ENCODE measurements at places on chromosomes 4 and X. TPM values are rescaled to one million over a fixed set of nuclear protein-coding genes. Genes with fewer than 3 reads are reported as not detected.
A peak's percentile ranks its signal among the peaks of the same experiment; 100 is the strongest.

CRMP1 gene
- total RNA-seq, result not detected

DNA sequence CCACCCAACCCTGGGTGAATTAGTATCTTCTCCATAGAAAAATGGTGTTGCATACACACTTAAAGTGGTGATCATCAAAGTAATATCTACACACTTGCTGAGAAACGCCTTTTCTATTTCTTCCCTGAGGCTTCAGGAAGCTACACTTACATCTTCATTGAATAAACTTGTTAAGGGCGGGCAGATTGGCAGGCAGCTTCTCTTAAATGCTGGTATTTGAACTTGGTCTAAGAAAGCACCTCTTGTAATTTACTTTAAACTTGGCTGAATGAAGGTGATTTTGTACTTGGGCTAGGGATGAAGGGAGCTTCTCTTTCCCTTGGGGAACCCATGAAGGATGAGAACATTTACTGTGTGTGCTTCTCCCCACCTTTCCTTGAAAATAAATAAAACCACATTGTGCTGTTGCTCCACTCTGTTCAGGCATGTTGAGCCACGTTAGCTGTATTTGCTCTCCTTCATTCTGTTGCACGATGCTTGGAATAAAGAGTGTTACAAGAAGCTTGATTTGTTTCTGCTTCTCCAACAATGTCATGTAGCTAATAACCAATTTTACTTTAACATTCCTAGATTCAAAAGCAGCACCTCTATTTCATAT, 430.1 kb downstream of the ANKRD50 start:
- H3K27ac ChIP-seq, result peak overlapping the region; percentile 88
- peak overlapping the region; percentile 28 for H3K4me3 ChIP-seq
- no peaks in the 10 kb centered on the region for H3K36me3 ChIP-seq
- no peaks in the 10 kb centered on the region for H3K27me3 ChIP-seq

- H3K27ac ChIP-seq, result no peak overlapping the region
- peaks cover 6% of the 10 kb centered on the region for H3K4me1 ChIP-seq
- no peak overlapping the region for H3K4me3 ChIP-seq
- no peaks in the 10 kb centered on the region for H3K36me3 ChIP-seq
Measured at GRCh38 chrX:140343226-140343868, 161.5 kb downstream of the SOX3 start.

DNA sequence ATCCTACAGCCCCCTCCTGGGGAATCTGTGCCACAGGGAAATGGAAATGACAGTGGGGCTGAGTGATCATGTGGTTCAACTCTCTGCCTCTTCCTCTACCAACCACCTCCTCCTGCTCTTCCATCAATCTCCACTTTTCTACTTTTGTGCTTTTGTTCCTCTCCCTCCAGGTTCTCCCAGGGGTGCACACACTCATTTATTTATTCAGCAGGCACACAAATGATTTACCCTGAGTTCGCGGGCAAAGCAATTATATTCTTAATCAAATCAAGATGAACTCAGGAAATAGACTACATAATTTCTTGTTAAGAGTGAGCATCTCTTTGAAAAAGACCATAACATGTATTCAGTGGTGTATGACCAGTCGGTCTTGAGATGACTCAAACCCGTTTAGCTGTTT, 69.2 kb downstream of the VCX3A start:
- DNase-seq, result no peak
- H3K36me3 ChIP-seq, result no peaks in the 10 kb centered on the region
- H3K27me3 ChIP-seq, result no peaks in the 10 kb centered on the region
- no peak overlapping the region for H3K4me3 ChIP-seq
- no peak overlapping the region for H3K27ac ChIP-seq
- no peaks in the 10 kb centered on the region for H3K4me1 ChIP-seq

DNA sequence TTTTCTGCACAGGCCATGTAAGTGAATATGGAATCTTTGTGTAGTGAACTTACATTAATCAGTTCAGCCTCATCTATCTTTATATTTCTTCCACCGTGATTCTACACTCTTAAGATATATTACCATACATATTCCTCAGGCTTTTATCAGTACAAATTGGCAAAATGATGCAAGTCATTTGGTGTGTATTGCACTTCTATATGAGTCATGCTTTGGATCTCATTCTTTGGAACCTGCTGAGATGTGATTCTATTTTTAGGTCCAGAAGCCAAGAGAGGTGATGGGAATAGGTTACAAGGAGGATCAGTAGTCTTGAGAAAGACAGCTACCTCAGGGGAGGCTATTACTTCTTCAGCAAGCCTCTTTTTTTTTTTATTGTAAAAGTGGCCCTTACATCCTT, 204.4 kb downstream of the ZNF330 start:
- H3K36me3 ChIP-seq, result no peaks in the 10 kb centered on the region
- H3K4me1 ChIP-seq, result peaks cover 8% of the 10 kb centered on the region
- DNase-seq, result peak; percentile 85
- H3K27ac ChIP-seq, result peak overlapping the region; percentile 54
- H3K27me3 ChIP-seq, result no peaks in the 10 kb centered on the region
- H3K4me3 ChIP-seq, result no peak overlapping the region

DNA sequence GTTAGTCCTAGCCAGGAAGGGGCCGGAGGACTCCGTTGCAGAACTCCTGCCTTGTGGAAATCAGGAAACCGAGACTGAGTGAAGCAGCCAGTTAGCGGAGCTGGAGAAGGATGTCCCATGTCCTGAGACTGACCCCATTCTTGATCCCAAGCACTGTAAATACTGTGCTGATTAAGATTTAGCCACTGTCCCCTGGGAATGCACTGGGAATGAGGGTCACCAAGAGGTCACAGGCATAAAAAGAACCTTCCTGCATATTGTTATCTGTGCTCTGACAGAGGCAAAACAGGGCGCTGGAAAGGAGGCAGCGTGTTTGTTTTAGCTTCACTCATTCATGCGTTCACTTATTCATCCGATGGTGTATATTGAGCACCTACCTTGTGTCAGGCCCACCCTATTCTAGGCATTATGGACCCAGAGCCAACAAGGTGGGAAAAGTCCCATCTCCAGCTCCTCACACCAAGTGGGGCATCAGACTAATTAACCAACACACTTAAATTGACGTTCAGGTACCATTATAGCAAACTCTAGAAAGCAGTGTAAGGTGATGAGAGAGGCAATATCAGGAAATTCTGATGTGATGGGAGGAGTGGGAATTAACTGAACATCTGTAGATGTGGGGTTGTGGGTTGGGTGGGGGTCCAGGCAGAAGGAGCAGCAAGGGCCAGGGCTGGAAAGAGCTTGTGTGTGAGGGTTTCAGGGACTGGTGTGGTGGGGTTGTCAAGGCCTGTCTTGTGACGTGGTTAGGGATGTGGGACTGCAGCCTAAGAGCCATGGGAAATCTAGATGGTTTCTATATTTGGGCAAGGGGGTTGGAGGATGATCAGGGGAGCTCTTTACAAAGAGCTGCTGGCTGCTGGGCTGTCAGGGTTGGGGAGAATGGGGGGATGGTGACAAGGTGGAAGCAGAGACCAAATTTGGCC, 10.6 kb upstream of the SLC2A9 start:
- no peak overlapping the region for H3K27ac ChIP-seq
- H3K4me1 ChIP-seq, result peaks cover 27% of the 10 kb centered on the region
- no peaks in the 10 kb centered on the region for H3K36me3 ChIP-seq
- no peak for DNase-seq
- no peaks in the 10 kb centered on the region for H3K27me3 ChIP-seq
- H3K4me3 ChIP-seq, result no peak overlapping the region

DNA sequence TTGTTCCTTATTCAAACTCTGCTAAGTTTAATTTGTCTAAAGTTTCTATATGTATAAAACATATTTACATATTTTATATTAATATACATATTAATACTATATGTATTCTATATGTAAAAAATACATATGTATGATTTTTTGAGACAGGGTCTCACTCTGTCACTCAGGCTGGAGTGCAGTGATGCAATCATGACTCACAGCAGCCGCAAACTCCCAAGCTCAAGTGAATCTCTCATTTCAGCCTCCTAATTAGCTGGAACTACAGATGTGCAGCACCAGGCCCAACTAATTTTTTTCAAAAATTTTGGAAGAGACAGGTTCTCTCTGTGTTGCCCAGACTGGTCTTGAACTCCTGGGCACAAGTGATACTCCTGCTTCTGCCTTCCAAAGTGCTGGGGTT, 684.9 kb downstream of the TRAM1L1 start:
- peaks cover 11% of the 10 kb centered on the region for H3K4me1 ChIP-seq
- H3K4me3 ChIP-seq, result no peak overlapping the region
- peak; percentile 61 for DNase-seq
- no peaks in the 10 kb centered on the region for H3K36me3 ChIP-seq
- no peaks in the 10 kb centered on the region for H3K27me3 ChIP-seq

GRCh38 chr4:64539234-64539849, 130.1 kb upstream of the TECRL start:
- no peaks in the 10 kb centered on the region for H3K27me3 ChIP-seq
- no peaks in the 10 kb centered on the region for H3K36me3 ChIP-seq
- H3K27ac ChIP-seq, result no peak overlapping the region
- H3K4me3 ChIP-seq, result no peak overlapping the region
- H3K4me1 ChIP-seq, result no peaks in the 10 kb centered on the region
- peak; percentile 83 for DNase-seq

DNA sequence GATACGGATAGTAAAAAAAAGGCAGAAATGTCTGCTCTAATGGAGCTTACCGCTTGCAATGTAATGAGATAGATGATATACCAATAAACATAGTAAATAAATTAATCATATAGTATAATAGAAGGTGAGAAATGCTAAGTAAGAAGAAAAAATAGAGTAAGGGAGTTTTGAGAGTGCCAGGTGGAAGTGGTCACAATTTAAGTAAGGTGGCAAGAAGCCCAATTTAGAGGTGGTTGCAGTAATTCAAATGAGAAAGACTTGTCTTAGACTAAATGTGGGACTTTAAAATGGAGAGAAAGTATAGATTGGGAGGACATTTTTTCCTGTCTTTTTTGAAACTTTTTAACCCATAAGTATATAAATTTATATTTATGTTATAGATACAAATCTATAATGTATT, 26.0 kb downstream of the TBC1D19 start:
- H3K4me3 ChIP-seq, result no peak overlapping the region
- peaks cover 6% of the 10 kb centered on the region for H3K4me1 ChIP-seq
- no peak overlapping the region for H3K27ac ChIP-seq
- no peaks in the 10 kb centered on the region for H3K36me3 ChIP-seq
- DNase-seq, result no peak

- no peak overlapping the region for H3K27ac ChIP-seq
- DNase-seq, result no peak
- no peak overlapping the region for H3K4me3 ChIP-seq
Measured at GRCh38 chr4:84481077-84481859, 17.8 kb downstream of the NKX6-1 start.

SMR3A gene
- not detected for total RNA-seq

ZMAT1 gene
- total RNA-seq, result not detected

- H3K27ac ChIP-seq, result no peak overlapping the region
- DNase-seq, result no peak
- no peak overlapping the region for H3K4me3 ChIP-seq
- no peaks in the 10 kb centered on the region for H3K27me3 ChIP-seq
- H3K4me1 ChIP-seq, result no peaks in the 10 kb centered on the region
Measured at GRCh38 chr4:11843927-11844326, 415.2 kb upstream of the HS3ST1 start.

- no peak for DNase-seq
- H3K27me3 ChIP-seq, result no peaks in the 10 kb centered on the region
- H3K36me3 ChIP-seq, result peaks cover 12% of the 10 kb centered on the region
- no peak overlapping the region for H3K4me3 ChIP-seq
Measured at GRCh38 chr4:119508281-119508680, 120.3 kb downstream of the PDE5A start.

DNA sequence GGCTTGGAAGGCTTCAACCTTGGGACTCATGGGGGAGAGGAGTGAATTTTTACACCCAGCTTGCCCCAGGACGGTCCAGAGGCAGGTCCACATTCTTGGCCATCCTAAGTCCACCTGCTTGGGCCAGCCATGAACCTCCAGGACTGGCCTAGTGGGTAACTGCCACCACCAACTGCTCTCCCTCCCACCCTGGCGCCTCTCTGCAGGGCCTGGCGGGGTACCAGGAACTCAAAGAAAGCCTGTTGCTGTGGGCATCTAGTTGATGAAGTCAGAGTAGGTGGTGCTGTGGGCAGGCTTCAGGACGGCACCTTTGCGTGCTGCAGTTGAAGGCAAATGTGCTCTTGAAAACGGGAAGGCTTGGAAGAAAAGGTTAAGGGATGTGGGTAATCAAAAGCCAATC, 12.0 kb downstream of the BCOR start:
- H3K4me1 ChIP-seq, result peaks cover 5% of the 10 kb centered on the region
- no peak overlapping the region for H3K27ac ChIP-seq
- no peak for DNase-seq
- no peaks in the 10 kb centered on the region for H3K36me3 ChIP-seq

GRCh38 chrX:80765220-80765625, 44.5 kb downstream of the BRWD3 start:
- DNase-seq, result peak; percentile 14
- H3K4me1 ChIP-seq, result peaks cover 7% of the 10 kb centered on the region
- H3K4me3 ChIP-seq, result no peak overlapping the region

GRCh38 chrX:34562006-34562405, 95.1 kb downstream of the TMEM47 start:
- H3K27me3 ChIP-seq, result peaks cover 10% of the 10 kb centered on the region
- H3K4me1 ChIP-seq, result peaks cover 4% of the 10 kb centered on the region
- H3K4me3 ChIP-seq, result no peak overlapping the region
- H3K27ac ChIP-seq, result no peak overlapping the region
- DNase-seq, result no peak

- no peak overlapping the region for H3K27ac ChIP-seq
- H3K36me3 ChIP-seq, result no peaks in the 10 kb centered on the region
- H3K4me1 ChIP-seq, result peaks cover 5% of the 10 kb centered on the region
- no peak overlapping the region for H3K4me3 ChIP-seq
- no peaks in the 10 kb centered on the region for H3K27me3 ChIP-seq
- no peak for DNase-seq
Measured at GRCh38 chr4:164701665-164702064, 52.3 kb upstream of the SMIM31 start.

RAI2 gene
- total RNA-seq, result not detected

CA5B gene
- total RNA-seq, result 21.2 TPM

DNA sequence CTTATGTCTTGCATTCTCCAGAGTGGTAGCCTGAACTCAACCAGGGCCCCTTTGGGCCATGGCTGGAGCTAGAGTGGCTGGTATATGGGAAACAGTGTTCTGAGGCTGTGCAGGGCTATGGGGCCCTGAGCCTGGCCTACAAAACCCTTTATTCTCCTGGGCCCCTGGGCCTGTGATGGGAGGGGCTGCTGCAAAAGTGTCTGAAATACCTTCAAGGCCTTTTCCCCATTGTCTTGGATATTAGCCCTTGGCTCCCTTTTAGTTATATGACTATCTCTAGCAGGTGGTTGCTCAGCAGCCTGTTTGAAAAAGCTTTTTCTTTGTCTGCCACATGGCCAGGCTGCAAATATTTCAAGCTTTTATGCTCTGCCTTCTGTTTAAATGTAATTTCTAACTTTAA, 22.5 kb downstream of the APOOL start:
- no peaks in the 10 kb centered on the region for H3K4me1 ChIP-seq
- no peak overlapping the region for H3K4me3 ChIP-seq
- H3K27me3 ChIP-seq, result no peaks in the 10 kb centered on the region

FMR1NB gene
- total RNA-seq, result not detected

DNA sequence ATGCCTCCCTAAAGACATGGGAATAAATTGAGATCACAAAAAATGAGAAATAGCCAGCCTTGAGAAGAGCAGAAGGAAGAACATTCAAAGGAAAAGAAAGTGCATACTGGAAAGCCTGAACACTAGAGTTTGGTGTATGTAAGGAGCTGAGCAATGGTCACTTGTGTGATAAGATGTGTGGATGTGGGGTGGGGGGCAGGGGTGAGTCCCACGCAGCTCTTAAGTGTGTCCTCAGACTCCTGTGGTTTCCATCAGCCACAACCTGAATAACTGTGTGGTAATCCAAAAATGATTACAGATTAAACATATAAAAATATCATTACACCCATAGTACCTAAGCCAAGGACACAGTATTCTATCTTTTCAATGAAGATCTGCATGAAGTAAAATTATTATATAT, 59.9 kb downstream of the ELOVL6 start:
- H3K27me3 ChIP-seq, result no peaks in the 10 kb centered on the region
- H3K27ac ChIP-seq, result no peak overlapping the region
- peaks cover 8% of the 10 kb centered on the region for H3K4me1 ChIP-seq
